ENCODE measurements at places on chromosomes 2 and 18.

DNA sequence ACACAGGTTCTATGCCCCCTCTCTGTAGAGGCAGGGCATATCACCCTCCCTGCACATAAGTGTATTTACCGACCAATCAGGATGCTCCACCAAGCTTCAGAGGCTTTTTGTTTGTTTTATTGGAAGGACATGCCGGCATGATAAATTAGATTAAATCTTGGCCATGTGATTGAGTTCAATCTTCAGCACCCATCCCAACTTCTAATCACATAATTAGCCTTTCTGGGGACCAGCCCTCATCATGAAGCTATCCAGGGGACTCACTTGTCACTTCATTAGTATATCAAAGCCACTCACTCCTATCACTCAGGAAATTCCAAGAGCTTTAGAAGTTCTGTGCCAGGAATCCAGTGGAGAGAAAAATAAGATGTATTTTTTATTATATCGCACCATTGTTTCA lies 158.6 kb upstream of the SYT4 start:
- DNase-seq = no peak

DNA sequence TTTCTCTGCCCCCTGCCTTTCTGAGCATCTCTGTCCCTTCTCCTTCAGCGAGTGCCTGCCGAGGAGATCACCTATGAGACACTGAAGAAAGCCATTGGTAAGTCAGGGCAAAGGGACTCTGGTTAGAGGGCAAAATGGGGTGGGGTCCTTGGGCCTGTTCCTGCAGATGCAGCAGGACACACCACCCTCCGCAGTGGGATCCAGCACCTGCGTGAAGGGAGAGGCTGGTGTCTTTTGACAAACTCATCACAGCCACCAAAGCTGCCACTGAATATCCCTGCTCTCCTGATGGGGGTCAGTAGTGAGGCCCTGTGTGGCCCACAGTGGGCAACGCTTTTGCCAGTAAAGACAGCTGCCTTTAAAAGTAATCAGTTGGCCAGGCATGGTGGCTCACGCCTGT lies 18.7 kb downstream of the POMC start:
- DNase-seq = no peak

- DNase-seq = no peak
These were observed 60.5 kb upstream of the B3GNT7 start for GRCh38 chr2:231334981-231335380.

DNA sequence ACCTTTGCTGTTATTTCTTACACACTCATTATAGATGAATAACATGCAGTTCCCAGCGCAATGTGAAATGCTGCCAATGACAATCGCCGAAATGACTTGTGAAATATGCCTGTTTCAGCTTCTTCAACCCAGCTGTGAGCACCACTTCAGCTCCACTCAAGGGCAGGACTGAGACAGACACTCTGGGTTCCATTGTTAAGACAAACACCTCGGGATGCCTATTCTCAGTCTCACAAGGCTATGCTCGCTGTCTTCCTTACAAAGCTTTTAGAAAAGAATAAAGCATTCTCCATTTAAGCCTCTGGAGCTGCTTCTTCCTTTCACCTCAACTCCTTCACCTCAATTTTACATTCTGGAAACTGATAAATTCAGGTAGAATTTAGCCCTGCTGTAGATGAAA lies 4.2 kb downstream of the CBLN2 start:
- DNase-seq = no peak

DNA sequence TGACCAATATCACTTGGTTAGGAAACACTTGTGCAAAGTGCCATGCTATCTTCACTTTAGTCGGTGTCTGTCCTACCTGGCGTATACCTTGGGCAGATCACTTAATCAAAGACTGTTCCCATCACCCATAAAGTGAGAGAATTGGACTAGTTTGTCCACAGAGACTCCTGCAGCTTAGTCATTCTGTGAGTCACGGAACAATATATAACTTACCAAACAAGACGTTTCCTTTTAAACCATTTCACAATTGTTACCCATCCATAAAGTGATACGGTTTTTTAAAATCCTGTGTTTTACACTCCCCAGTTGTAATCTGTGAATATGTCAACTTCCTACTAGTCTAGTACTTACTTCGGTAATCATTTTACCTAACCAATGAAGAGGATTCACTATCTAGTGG lies 499.3 kb upstream of the SMIM21 start:
- DNase-seq = no peak

DNA sequence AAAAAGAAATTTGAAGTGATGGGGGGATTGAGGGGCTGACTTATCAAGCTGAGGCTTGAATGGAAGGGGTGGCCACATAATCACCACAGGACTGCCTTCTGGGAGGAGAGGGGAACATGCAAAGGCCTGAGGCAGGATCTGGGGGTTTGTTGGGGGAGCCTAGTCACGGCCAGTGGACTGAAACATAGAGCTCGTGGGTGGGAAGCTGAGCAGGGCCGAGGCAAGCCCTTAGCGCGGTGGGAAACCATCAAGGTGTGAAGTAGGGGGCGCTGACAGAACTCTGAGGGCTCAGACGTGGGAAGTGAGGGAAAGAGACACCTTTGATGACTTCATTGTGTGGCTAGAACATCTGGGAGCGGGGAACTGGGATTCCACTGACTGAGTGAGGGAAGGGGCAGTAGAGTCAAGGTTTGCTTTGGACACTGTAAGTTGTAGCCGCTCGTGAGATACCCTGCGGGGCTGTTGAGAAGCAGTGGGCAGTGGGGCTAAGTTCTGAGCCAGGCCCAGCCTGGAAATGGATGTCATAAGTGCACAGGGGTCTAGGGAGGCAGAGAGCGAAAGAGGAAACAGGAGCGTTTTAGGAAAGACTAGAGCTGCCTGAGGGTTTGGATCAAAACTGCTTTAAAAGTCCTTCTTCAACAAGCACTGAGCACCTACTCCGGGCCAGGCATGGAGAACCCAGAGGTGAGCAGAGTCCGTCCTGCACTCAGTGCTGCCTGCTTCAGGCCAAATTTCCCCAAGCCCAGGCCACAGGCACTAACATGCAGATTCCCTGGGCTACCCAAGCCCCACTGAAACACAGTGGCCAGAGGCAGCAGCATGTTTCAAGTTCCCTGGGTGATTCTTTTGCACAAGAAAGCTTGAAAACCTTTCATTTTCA lies 686 bp upstream of the SNORC start:
- DNase-seq = no peak

DNA sequence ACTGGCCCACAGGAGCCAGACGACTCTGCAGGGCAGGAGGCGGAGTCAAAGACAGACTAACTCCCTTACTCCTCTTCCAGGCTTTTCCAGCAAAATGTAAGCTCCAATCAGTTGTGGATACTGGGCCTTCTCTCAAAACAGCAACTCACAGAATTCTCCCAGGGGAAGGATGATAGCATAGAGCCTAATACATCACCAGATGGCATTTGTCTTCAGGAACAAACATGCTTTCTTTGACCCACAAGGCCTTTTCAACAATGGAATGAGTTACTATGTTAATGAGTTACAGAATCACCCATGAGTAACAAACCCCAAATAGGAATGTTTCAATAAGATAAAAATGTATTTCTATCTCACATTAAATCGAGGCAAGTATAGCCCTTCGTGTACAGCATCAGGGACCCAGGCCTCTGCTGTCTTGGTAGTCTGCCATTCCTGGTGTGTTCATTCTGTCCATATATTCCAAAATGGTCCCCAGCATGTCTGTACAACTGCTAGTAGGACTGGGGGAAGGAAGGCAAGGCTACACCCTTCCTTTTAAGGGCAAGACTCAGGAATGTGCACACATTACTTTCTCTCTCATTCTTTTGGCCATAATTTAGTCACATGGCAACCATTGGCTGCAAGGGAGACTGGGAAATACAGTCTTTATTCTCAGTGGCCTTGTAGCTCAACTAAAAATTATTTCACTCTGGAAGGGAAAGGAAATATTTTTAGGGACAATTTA lies 76.4 kb downstream of the BOD1L2 start:
- no peak for DNase-seq

DNA sequence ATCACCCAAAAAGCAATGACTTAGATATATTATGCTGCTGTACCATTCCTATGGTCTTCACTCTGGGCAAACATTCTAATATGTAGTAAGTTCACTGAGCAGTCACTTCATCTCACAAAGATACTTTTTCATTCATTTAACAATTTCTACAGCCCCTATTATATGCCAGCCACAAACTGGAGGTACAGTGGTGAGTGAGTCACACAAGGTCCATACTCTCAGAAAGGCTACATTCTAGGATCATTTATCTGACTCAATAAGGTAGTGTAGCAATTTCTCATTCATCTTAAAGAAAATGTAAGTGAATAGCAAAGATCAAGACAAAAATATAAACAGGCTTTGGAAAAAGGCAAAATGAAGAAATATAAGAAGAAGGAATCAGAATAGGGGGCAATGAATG lies 40.5 kb downstream of the NHEJ1 start:
- DNase-seq = no peak

DNA sequence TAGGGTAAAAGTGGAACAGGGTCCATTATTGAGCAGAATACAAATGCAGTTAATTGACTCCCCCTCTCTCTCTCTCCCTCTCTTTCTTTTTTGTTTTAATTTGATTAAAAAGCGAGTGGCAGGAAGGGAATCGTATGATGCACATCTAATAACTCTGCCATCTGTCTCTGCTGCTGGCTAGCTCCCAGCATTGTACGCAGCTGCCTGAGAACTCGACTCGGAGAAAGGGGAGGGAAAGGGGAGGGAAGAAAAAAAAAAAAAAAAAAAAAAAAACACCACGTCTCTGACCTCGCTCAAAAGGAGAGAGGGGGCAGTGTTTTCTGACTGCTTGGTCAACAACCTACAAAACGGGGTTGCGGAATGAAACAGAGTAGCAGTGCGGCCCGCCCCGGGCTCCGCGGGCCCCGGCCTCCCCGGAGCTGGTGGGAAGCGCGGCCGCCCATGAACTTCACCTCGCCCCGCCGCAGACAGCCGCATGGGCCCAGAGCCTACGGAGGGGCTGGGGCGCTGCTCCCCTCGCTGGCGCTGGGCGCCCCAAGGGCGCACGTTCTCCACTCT lies 265.7 kb downstream of the TCF4 start:
- DNase-seq = peak; percentile 85
